ENCODE measurements at places on chromosomes 16 and 17. TPM values are rescaled to one million over a fixed set of nuclear protein-coding genes. Genes with fewer than 3 reads are reported as not detected.
A peak's percentile ranks its signal among the peaks of the same experiment; 100 is the strongest.

DNA sequence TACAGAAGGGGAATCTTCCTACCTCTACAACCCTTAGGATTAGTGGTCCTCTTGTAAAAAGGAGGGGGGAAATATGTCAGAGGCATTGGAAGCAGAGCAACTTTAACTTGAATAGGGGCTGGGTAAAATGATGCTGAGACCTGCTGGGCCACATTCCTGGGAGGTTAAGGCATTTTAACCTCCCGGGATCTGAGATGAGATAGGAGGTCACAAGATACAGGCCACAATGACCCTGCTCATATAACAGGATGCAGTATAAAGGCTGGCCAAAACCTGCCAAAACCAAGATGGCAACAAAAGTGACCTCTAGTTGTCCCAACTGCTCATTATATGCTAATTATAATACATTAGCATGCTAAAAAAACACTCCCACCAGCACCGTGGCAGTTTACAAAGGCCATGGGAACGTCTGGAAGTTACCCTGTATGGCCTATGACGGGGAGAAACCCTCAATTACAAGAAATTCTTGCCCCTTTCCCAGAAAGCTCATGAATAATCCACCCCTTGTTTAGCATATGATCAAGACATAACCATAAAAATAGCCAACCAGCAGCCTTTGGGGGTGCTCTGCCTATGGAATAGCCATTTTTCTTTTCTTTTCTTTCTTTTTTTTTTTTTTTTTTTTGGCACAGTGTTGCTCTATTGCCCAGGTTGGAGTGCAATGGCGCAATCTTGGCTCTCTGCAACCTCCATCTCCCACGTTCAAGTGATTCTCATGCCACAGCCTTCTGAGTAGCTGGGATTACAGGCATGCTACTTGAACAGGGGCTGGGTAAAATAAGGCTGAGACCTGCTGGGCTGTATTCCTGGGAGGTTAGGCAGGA, 6.2 kb upstream of the C1QTNF1 start:
- no peak for DNase-seq

Gene TUBG1
- 16.3 TPM for total RNA-seq

Gene EVPL
- total RNA-seq: 8.2 TPM

DNA sequence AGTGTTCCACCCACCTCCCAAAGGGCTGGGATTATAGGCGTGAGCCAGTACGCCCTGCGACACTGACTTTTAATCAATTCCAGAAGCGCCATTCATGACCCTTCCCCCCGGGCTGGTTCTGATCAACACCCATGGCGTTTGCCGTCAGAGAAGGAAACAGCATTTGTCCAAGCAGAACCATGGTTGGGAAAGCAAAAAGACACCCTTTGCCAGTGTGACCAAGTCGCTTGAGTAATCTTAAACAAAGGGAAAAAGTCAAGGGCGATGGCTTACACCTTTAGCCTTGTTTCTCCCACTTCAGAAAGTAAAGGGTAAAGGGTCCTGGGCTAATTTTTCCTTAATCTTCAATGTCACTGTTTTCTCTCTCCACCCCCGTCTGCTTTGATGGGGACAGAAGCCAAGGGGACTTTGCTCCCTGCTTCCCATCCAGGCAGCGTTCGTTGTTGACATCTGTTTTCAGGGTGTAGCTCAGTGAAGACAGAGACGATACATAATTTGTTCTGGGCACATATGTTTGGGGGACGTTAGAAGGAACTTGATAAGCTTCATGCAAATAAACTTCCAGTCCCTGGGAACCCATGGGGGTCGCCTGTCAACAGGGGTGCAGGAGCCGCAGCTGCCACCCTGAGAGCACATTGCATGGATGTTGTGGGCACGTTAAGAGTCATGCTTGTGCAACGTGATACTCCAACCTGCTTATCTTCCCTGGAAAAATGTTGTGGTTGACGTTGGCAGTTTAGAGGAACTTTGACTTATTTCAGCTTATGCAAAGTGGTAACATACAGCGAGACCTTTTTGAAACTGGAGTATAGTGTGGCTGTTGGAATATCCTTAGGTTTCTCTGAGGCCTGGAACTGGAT, 50.6 kb upstream of the TANGO6 start:
- DNase-seq: no peak

Gene PLK1
- total RNA-seq: 2.5 TPM

DNA sequence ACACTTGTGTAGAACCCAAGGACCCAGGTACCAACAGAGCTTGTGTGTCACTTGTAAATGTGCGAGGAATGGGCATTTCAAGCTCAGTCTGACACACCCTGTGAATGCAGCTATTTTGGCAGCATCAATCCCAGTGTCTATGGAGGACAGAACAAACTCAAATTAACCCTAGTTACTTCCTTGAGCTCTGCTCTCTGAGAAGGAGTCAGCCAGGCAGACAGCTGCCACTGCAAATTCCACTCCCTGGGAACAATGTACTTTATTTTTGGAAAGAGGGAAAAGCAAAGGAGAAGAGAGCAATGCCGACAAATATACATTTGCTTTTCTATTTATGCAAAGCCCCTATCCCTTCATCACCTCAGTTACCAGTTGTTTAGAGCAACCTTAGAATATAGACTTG, 48.4 kb upstream of the NOG start:
- DNase-seq: no peak

GRCh38 chr17:64658931-64659330, 3.2 kb downstream of the SMURF2 start:
- DNase-seq: no peak

Gene PPM1E
- total RNA-seq: not detected

Gene DNAJA2
- 83.0 TPM for total RNA-seq

- no peak for DNase-seq
Measured at GRCh38 chr17:80158846-80159245, 11.0 kb upstream of the CARD14 start.

Gene ALOX15
- 0.60 TPM for total RNA-seq

Gene TBC1D3I
- total RNA-seq: 1.4 TPM

GRCh38 chr17:29573558-29573869, 5.0 kb downstream of the TP53I13 start:
- DNase-seq: no peak

DNA sequence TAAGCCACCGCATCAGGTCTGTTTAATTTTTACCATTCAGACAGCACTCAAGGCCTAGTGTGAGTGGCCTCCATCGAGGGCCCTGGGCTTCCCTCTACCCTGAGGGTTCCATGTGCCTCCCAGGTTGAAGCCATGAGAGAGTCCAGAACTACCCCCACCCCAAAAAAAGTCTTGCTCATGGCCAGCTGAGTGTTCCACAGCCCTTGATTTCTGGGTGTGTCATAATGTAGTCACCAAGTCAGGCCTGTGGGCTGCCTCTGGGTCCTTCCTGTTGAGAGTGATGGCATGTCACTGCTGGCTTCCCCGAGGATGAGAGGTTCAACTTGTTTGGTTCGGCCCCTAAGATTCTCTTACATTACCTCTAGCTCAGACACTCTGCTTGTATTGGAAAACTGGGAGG, 100.6 kb downstream of the PITPNC1 start:
- peak; percentile 30 for DNase-seq

- no peak for DNase-seq
Measured at GRCh38 chr17:33864758-33865229, 390.3 kb upstream of the CCL2 start.

DNA sequence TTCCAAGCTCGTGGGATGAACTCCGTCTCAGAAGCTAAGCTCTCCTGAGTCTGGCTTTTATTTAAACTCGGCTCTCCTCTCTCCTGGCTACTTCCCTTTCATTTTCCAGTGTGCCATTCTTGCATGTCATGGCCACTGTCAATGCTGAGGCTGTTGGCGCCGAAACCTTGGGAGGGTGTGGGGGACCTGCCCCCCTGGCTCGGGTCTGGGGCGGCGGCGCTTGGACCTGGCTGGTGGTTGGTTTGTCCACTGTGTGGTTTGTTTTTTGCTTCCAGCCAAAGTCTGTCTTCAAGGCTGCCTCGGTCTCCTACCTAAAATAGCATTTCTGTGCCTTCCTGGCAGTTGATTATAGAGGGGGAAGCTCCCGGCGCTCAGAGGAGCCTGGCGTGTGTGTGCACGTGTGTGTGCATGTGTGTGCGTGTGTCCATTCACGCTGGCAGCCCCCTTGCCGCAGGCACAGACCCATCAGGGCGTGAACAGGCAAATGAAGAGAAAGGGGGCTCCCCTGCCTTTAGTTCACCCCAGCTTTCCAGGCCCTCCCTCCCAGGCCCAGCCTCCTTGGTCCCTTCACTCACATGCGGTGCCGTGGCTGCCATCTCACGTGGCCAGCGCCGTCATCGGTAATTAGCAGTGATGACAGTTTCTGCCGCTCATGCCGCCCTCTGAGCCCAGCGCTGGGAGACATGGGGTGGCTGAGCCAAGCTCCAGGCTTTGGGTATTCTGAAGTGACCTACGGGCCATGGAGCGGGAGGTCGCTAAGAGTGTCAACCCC, 179.9 kb downstream of the SEC14L1 start:
- no peak for DNase-seq

DNA sequence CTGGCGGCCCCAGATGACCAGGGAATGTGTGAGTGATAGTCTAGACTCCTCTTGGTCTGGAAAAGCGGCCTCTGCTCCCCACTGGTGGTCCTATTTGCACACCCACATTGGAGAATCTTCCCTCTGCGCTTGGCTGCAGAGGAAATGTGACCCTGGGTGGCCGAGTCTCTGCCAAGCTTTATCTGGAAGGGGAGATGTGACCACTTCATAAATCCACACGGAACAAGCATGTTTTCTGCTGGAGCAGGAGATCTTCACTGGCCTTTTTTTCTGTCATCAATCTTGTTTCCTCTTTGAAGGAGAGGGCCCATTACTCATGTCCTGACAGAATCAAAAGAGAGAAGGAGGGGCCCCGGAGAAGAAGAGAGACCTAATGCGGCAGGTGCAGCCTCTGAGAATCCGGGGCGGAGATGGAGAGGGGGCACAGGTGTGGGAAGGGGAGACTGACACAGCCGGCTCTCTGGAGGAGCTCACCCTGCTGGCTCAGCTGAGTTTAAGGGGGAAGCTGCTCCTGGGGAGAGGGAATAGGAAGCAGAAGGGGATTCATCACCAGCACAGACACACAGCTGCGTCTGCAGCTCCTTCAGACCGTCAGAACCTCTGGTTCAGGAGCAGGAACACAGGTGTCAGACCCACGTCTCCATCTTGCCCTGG, 116.3 kb downstream of the SOX9 start:
- no peak for DNase-seq

Gene OR1A1
- total RNA-seq: not detected

GRCh38 chr16:70664325-70665112, 18.2 kb downstream of the IL34 start:
- DNase-seq: no peak

GRCh38 chr17:62832405-62832804, 24.3 kb upstream of the MARCHF10 start:
- no peak for DNase-seq

Gene AOC3
- total RNA-seq: 1.6 TPM

DNA sequence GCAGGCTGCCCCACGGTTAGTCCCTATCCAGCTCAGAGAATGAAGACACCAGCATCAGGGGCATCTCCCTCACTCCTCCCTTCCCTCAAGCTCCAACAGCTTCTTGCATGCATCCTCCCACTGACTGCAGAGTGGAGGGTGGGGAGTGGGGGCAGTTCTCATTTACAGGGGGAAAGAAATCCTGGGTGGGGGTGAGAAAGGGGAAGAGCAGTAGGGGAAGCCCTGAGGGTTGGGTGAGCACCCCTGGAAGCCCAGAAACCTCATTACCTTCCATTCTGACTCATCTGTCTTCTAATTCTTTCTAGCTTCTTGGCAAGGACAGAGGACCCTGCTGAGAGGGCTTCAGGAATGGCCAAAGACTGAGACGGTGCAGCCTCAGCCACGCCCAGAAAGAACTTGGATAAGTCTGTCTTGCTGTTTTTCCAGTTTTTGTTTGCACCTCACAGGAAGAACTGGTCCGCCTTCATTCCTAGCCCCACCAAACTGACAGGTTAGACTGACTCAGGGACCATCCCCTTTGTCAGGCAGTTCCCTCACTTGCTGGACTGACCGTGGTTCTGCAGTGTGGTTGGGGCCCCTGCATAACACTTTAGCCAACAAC, 52.5 kb upstream of the WSB1 start:
- DNase-seq: no peak

Gene SYCE1L
- total RNA-seq: 22.0 TPM

GRCh38 chr16:85481206-85481605, 131.9 kb upstream of the GSE1 start:
- DNase-seq: no peak

GRCh38 chr17:15912416-15912955, 32.4 kb upstream of the ADORA2B start:
- no peak for DNase-seq

DNA sequence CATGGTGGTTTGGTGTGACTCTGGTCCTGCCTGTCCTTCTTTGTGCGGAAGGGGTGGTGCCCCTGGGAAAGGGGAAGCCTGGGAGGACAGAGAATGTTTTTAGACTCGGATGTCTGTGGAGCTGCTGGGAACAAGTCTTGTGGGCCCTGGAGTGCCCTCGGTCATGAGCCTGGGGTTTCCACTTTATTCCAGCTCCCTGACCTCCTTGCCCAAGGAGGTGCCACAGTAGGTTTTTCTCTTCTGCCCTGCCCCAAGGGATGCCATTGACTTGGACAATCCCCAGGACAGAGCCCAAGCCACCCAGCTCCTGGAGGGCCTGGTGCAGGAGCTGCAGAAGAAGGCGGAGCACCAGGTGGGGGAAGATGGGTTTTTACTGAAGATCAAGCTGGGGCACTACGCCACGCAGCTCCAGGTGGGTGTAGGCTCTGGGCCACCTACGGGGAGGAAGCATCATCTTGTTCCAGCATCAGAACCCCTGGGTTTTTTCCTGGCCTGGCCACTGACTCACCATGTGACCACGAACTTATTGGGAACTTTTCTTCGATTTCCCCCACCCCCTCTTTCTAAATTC, 1.4 kb downstream of the STAT5A start:
- no peak for DNase-seq

DNA sequence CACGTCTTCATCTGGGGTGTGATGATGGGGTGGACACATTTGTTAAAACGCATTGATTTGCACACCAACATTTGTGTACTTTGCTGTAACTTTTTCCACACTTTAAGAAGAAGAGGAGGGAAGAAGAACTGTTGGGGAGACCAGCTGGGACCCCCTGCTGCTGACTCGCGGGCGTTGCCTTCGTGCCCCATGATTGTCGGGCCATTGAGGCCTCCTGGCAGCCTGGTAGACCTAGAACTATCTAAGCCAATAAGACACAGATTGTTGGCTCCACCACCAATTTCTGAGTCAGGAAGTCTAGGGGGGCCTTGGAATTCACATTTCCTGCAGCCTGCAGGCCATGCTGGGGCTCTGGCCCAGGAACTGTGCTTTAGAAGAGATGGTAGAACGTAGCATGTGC, 105.5 kb downstream of the TNFRSF13B start:
- no peak for DNase-seq

Gene PAFAH1B1
- 170 TPM for total RNA-seq

- DNase-seq: no peak
Measured at GRCh38 chr16:75653922-75654321, 6.3 kb downstream of the TERF2IP start.

DNA sequence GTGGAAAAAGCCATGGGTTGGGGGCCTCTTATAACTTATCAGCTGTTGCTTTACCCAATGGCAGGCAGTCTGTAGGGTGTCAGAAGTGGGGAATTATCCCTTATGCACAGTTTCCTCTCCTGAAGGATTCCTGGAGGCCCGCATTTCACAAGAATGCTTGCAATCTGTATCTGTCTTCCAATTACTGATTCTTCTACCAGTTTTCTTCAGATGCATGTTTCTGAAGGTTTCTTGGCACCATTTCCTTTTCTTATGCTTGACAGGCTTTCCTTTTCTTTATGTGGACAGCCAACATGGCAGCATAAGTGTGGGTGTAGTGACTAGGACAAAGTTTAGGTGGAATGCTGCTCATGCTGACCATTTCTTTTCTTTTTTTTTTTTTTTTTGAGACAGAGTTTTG, 36.1 kb downstream of the MAP3K3 start:
- no peak for DNase-seq

Gene CDK5R1
- 17.8 TPM for total RNA-seq

Gene SLC4A1
- total RNA-seq: not detected
